ENCODE measurements at places on chromosomes 2 and 18.

GRCh38 chr2:1594373-1595171, 149.7 kb downstream of the PXDN start:
- DNase-seq = no peak

- no peak for DNase-seq
Observed at GRCh38 chr2:37683241-37683640, 11.8 kb upstream of the CDC42EP3 start.

DNA sequence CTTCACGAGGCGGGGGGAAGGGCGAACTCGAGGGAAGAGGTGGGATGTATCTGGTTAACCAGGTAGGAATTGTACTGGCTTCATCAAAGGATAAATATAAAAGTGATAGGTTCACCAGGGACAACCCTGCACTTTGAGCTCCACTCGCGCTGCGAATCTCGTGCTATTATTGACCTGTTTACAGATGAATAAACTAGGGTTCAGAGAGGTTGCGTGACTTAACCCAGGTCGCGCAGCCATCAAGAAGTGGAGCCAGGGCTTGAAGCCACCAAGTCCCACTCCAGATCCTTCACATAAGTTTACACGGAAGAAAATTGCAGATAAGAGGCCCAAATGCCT, 1.4 kb upstream of the CYP1B1 start:
- DNase-seq = no peak

- no peak for DNase-seq
Observed at GRCh38 chr2:27242614-27242951, 20.3 kb downstream of the SLC30A3 start.

GRCh38 chr2:41409328-41409727, 638.5 kb upstream of the PKDCC start:
- DNase-seq = no peak

DNA sequence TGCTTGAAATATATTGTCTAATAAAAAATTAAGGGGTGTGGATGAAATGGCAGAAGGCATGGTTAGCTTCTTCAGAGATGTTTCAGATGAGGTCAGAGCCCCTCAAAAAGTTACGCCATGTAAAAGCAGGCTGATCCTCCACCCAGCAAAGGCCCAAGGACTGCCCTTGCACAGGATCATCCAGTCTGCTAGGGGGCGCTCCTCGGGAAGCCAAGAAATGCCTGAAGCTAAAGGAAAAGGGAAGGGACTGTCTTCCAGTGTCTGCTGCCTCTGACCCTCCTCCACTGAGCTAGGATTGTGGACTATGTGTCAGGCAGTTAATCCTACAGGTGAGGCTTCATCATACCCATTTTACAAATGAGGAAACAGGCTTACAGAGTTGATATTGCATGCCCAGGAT, 33.8 kb upstream of the TEX51 start:
- DNase-seq = no peak

DNA sequence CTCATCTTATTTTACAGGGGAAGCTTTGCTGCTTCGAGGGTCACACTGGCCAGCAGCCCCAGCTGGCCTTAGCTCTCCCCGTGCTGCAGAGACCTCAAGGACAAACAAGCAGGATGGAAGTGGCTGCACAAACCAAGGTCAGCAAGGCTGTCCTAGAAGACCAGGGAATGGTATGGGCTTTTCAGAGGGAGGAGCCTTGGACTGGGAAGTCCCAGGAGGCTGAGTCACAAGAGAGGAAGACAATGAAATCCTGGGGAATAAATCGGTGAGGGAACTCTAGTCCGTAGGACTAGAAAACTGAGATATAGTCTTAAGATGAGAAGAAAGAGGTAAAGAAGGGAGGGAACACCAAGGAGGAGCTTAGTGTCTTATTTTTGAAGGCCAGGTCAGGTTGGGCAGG, 15.7 kb downstream of the CREG2 start:
- DNase-seq = no peak

GRCh38 chr18:79413901-79414300, 18.2 kb downstream of the NFATC1 start:
- DNase-seq = no peak

DNA sequence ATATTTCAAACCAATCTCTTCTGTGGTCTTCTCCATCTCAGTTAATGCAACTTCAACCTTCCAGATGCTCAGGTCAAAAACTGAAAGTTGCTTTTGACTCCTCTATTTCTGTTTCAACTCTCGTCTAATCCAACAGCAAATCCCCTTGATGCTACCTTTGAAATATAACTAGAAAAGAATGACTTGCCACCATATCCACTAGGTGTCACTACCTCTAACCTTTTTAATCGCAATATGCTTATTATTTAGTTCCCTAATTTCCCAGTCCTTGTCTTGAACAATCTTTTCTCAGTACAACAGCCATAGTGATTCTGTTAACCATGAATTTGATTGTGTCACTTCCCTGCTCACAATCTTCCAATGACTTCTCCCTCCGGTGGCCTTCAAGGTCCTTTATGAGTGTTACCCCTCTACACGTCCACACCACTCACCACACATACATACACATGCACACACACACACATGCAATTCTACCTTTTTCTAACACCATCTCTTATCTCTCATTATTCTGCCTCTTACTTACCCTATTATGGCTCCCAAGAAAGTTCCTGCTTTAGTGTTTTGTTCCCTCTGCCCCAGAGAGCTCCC, 245.5 kb upstream of the KCNJ3 start:
- DNase-seq = no peak

DNA sequence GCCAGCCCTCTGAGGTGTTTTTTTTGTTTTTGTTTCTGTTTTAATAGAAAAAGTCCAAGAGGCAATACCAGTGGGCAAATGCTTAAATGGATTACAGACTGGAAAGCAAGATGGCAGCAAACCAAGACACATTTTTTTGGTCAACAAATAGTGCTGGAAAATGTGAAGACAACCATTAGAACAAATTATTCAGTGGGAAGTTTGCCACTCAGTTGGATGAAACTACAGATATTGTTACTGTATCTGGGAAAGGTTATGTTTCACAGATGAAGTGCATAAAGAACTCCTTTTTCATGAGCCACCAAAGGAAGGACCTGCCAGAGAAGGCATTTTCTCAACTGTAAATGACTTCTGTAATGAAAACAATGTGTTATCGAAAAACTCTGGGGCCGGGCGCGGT, 93.0 kb upstream of the ODC1 start:
- DNase-seq = peak; percentile 69

DNA sequence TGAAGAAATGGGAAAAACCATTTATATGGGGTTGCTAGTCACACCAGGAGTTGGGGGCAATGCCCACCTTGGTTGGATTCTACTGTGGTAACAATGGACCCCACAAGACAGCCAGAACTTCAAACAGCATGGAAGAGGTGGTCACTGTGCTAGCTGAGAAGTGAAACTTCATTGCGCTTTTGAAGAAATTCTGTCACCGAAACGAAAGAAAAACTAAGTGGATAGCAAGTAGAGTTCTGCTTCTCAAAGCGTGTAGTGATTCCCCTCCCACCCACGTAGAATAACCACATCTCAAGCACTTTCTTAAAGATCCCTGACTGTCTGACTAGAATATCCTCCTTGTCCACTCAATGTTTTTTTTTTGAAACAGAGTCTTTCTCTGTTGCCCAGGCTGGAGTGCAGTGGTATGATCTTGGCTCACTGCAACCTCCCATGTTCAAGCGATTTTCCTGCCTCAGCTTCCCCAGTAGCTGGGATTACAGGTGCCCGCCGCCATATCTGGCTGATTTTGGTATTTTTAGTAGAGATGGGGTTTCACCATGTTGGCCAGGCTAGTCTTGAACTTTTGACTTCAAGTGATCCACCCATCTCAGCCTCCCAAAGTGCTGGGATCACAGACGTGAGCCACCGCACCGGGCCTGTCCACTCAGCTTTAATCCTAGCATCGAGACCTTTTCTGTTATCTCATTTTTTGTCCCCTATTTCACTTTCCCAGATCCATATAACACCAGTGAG, 30.1 kb upstream of the CCL20 start:
- no peak for DNase-seq
